ENCODE measurements at places on chromosomes 5 and 9. TPM values are rescaled to one million over a fixed set of nuclear protein-coding genes. Genes with fewer than 3 reads are reported as not detected.
A peak's percentile ranks its signal among the peaks of the same experiment; 100 is the strongest.

DNA sequence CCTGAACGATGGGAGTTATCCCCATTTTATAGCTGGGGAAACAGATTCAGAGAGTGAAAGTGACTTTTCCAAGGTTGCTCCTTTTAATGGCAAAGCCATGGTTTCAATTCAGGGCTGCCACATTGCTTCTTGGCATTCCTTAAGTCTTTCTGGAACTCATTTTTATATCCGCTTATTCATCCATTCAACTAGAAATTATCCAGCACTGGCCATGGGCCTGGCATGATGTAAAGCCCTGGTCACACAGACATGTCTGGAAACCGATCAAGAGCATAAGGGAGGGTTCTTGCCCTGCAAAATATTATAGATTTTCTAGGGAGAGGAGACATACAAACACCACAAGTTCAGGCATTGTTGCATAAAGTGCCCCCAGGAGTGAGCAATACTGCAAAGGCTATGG is 43.0 kb upstream of the COL15A1 start:
- no peaks in the 10 kb centered on the region for H3K27me3 ChIP-seq
- H3K4me3 ChIP-seq: no peak overlapping the region
- H3K27ac ChIP-seq: no peak overlapping the region
- DNase-seq: no peak
- H3K4me1 ChIP-seq: no peaks in the 10 kb centered on the region

The FBXO10 gene
- 68.7 TPM for total RNA-seq

The TMEFF1 gene
- 171 TPM for total RNA-seq

DNA sequence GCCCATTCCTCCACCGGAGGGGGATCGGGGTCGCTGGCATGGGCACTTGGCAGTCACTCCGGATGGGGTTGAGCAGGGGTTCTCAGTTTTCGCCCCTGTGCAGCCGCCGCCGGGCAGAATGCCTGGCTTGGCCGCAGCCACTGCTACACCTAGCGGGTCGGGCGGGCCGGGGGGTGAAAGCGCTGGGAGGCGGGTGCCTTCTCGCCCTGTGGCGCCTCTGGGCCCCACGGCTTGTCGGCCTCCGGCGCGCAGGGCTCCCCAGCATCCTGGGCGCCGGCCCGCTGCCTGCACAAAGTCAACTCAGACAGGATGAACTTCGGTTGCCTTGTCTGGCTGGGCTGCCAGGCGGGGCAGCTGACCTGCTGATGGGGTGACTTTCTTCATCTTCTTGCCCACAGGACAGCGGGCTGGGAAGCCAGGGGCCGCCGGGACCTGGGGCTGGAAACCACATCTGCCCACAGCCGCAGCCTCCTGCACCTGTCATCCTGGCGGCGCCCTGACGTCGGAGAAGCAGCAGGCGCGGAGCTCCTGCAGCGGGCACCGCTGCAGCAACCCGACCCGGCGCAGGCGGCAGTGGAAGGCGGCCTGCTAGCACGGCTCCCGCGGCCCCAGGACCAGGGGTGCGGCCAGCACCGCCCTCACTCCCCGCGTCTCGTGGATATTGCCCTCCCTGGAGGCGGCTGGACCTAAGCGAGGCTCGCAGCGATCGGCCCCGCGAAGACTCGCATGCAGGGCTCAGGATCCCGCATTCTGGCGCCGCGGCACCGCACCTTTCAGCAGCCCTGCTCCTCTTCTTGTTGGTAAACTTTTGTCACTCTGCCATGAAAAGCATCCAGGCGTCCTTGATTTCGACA is 1.3 kb upstream of the ANKRD18A start:
- peaks cover 6% of the 10 kb centered on the region for H3K4me1 ChIP-seq
- peak overlapping the region; percentile 76 for H3K4me3 ChIP-seq
- H3K36me3 ChIP-seq: peaks cover 29% of the 10 kb centered on the region

The FAXDC2 gene
- 0.66 TPM for total RNA-seq

- H3K36me3 ChIP-seq: peaks cover 6% of the 10 kb centered on the region
- no peak overlapping the region for H3K27ac ChIP-seq
- no peak for DNase-seq
- peaks cover 2% of the 10 kb centered on the region for H3K27me3 ChIP-seq
Measured at GRCh38 chr5:17325770-17326599, 108.6 kb downstream of the BASP1 start.

The IGFBPL1 gene
- 590 TPM for total RNA-seq

- no peaks in the 10 kb centered on the region for H3K36me3 ChIP-seq
- no peak for DNase-seq
- H3K27ac ChIP-seq: no peak overlapping the region
- H3K27me3 ChIP-seq: peaks cover 6% of the 10 kb centered on the region
- peaks cover 1% of the 10 kb centered on the region for H3K4me1 ChIP-seq
Measured at GRCh38 chr5:154829589-154830218, 20.7 kb downstream of the FAXDC2 start.

DNA sequence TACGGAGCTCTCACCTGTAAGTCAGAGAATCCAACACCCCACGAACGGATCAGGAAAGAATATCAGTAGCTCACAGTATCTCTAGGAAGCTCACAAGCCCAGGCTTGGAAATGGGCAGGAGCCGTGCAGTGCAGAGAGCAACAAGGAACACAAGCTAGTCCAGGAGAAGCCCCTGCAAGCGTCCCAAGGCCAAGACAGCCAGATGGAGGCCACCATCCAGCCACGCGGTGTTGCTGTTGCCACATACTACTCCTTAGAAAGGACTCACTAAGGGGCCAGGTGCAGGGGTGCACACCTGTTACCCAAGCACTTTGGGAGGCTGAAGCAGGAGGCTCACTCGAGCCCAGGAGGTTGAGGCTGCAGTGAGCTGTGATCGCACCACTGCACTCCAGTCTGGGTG is 15.4 kb upstream of the VAV2 start:
- H3K27ac ChIP-seq: no peak overlapping the region
- DNase-seq: no peak
- peaks cover 12% of the 10 kb centered on the region for H3K27me3 ChIP-seq
- no peak overlapping the region for H3K4me3 ChIP-seq
- H3K4me1 ChIP-seq: no peaks in the 10 kb centered on the region

DNA sequence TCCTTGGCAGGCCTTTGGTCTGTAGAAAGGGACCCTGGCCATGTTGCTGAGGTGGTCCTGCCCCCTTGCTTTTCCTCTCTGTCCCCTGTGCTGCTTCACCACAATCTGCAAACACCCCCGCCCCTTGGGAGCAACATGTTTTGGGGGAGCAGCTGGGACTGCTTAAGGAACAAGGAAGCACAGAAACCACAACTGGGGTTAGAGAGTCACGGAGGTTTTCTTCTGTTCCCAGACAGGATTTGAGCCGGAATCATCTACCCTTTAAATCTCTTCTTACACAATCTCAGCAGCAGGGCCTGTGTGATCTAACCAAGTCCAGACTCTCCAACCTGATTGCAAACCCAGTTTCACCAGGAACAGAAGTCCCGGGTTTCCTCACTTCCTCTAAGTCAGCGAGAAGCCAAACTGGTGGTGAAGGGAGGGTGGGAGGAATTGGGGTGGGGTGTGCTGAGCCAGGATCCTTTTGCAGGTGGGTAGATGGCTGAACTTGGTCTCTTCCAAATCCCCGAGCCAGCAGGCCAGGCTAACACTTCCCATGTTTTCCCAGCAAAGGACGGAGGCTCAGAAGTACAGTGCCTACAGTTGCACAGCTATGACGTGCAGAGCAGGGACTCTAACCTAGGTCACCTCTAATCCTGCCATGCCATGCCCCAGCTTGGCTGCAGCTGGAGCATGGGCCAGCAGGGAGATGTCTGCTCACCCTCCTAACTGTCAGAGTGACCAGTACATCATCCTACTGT is 25.0 kb downstream of the SH3PXD2B start:
- DNase-seq: no peak
- H3K27ac ChIP-seq: no peak overlapping the region
- peaks cover 5% of the 10 kb centered on the region for H3K27me3 ChIP-seq
- no peaks in the 10 kb centered on the region for H3K36me3 ChIP-seq
- H3K4me3 ChIP-seq: no peak overlapping the region

DNA sequence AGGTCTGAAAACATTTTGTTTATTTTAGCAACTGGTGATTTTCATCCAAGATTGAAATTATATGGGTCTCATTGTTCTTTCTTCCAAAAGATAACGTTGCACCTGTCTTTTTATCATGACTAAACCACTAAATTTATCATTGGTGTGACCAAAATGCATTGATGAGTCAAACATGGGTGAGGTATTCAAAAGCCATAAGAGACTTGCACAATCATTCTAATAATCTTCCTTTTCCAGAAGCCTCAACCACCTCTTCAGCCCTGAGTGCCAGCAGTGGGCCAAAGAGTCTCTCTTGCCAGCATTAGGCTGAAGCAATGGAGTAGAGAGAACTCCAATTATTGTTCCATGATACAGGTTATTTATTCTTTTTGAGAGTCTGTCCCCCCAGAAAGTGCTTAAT is 198.9 kb downstream of the LURAP1L start:
- H3K4me1 ChIP-seq: no peaks in the 10 kb centered on the region
- H3K27ac ChIP-seq: no peak overlapping the region
- no peaks in the 10 kb centered on the region for H3K36me3 ChIP-seq
- H3K4me3 ChIP-seq: no peak overlapping the region
- DNase-seq: no peak
- H3K27me3 ChIP-seq: no peaks in the 10 kb centered on the region

DNA sequence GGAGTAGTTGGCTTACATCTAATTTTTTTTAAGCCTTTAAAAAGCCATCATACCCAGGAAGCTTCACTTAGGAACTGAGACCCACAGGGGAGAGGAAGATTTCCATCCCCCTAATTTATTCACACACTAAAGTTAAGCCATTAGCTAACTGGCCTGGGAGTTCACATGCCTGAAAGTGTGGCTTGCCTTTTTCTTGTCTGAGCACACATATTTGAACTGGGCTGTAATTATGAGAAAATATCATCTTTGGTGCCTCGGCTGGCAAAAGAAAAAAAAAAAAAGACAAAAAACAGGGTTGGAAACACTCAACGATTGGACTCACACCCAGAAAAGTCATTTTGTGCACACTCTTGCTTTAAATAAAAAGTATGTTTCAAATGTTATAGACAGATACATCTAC is 847.3 kb downstream of the MAT2B start:
- peaks cover 52% of the 10 kb centered on the region for H3K4me1 ChIP-seq
- H3K27me3 ChIP-seq: no peaks in the 10 kb centered on the region
- no peak for DNase-seq

GRCh38 chr9:136724772-136725171 is 12.4 kb downstream of the DIPK1B start:
- H3K4me3 ChIP-seq: peak overlapping the region; percentile 19
- peaks cover 16% of the 10 kb centered on the region for H3K4me1 ChIP-seq
- H3K27ac ChIP-seq: no peak overlapping the region
- peaks cover 12% of the 10 kb centered on the region for H3K27me3 ChIP-seq

DNA sequence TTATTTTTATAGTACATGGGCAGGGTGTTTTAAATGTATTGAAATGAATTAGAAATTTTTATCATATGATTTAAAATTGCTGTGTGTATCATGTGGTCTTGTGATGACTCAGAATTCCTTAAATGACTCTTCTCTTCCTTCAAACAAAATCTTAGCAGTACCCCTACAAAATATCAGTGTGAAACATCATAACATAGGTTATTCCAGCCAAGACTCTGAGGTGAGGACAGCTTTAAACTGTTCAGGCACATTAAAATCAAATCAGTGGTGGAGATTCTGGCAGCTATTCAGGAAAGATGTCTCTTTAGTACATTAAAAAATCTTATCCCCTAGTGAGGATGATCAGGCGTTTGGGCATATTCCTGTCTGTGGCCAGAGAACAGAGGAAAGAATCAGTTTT is 174.0 kb downstream of the MAN2A1 start:
- H3K27me3 ChIP-seq: peaks cover 3% of the 10 kb centered on the region
- H3K27ac ChIP-seq: no peak overlapping the region
- DNase-seq: no peak
- peaks cover 6% of the 10 kb centered on the region for H3K36me3 ChIP-seq

- H3K36me3 ChIP-seq: no peaks in the 10 kb centered on the region
- peak; percentile 77 for DNase-seq
- peak overlapping the region; percentile 85 for H3K27ac ChIP-seq
- peak overlapping the region; percentile 85 for H3K4me3 ChIP-seq
Measured at GRCh38 chr5:151770383-151771258, 1.1 kb upstream of the G3BP1 start.

- no peak for DNase-seq
- H3K27ac ChIP-seq: no peak overlapping the region
- peaks cover 9% of the 10 kb centered on the region for H3K36me3 ChIP-seq
- H3K27me3 ChIP-seq: no peaks in the 10 kb centered on the region
- no peak overlapping the region for H3K4me3 ChIP-seq
- H3K4me1 ChIP-seq: no peaks in the 10 kb centered on the region
Measured at GRCh38 chr9:110220809-110221208, 12.8 kb upstream of the C9orf152 start.

GRCh38 chr9:16175461-16175860 is 622.6 kb downstream of the CCDC171 start:
- no peaks in the 10 kb centered on the region for H3K36me3 ChIP-seq
- H3K4me3 ChIP-seq: no peak overlapping the region
- DNase-seq: no peak
- peak overlapping the region; percentile 35 for H3K27ac ChIP-seq
- peaks cover 18% of the 10 kb centered on the region for H3K4me1 ChIP-seq
- H3K27me3 ChIP-seq: peaks cover 1% of the 10 kb centered on the region

The MYOT gene
- total RNA-seq: not detected

All from glutamatergic neuron (in vitro differentiated cells).